Stimulated activated CD4-positive, alpha-beta T cell treated with anti-CD3 and anti-CD28 coated beads, Interleukin-15, amount 100 ng/mL, for 1 hour (primary cell): ENCODE measurements at places on chromosomes 4 and X.
A peak's percentile ranks its signal among the peaks of the same experiment; 100 is the strongest.

DNA sequence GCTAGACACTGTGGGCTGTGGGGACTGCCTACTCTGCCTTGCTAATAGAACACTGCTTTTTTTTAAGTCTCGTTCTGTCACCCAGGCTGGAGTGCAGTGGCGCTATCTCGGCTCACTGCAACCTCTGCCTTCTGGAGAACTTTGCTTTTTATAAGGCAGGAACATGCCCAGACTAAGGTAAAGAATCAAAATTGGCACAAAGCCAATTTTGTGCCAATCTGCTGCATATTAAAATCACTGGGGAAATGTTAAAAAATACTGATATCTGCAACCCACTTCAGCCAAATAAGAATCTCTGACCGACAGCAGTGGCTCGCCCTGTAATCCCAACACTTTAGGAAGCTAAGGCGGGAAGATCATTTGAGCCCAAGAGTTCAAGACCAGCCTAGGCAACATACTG is 36.5 kb upstream of the CEP135 start:
- DNase-seq = no peak

DNA sequence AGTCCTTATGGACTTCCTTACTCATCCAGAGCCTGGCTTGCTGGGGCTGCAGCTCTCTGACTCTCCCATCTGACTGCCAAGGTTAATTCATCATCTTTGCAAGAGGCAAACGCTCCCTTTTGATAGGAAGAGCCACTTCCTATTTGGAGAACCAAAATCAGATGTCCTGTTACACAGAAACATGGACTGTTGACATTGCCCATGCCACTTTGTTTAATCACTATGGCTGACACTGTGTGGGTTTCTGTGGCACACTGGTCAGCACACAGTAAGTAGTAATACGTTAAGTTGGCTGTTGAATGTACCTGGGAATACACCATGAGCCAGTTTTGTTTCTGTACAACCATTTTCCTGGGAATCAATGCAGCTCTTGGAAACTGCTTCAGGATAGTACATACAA is 45.1 kb upstream of the TMEM33 start:
- no peak for DNase-seq

DNA sequence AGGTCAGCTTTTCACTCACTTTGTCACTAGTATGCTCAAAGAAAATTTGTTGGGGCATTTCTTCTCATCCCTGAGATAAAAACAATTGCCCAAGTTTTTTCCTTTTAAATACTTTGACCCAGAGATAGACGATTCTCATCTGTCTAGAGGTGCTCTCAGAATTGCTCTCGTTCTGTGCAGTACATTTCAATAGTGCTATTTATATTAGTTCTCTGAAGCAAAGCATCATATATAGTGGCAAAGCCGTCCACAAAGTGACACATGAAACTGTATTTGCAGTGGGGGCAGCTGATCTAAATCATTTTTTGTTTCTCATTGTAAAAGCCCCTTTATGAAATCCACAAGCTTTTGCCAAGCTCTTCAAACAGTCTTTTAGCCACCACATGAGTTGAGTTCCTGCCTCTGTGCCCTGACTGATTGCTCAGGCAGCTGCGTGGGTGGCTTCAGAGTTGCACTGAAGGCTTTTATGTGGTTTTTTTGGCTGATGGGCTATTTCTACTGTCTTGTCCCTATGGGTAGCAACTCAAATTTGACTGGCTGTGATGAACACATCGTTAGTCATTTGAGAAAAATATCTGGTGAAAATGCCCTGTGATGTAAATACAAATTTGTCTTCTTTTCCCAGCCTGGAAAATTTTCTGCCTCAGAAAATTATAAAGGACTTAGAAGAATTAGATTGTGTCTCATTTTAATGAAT is 119.1 kb upstream of the OTUD4 start:
- DNase-seq = peak; percentile 44

- no peak for DNase-seq
These were observed 61.8 kb downstream of the GPC3 start for GRCh38 chrX:133923548-133923947.

DNA sequence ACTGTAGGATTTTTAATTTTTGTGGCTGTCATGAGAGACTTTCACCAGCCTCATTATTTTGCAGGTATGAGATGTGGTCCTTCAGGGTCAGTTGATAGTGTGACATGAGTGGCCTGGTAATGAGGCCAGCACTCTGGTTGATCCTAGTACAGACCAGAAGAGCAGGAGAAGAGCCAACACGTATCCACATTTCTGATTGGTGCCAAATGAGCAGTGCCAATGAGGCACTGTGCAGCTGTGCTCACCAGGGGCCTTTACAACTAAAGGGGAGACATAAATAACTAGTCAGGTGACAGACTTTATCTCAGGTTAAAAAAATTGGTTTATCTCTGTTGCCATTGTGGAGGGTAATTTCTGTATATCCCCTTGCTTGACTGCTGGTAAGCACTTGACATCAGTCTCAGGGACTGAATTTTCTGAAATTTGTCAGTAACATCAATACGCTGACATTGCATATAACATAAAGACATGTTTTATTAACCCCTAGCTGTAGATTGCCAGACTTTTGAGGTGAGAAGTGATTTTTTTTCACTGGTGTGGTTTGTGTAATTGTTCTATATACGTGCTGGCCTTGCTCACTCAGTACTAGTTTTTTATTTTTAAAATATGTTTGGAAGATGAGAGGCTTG is 101.2 kb downstream of the AFF1 start:
- no peak for DNase-seq

- no peak for DNase-seq
These were observed 106.8 kb downstream of the ARSJ start for GRCh38 chr4:113872426-113873260.
